ENCODE measurements at places on chromosomes 16 and 17. TPM values are rescaled to one million over a fixed set of nuclear protein-coding genes. Genes with fewer than 3 reads are reported as not detected.
A peak's percentile ranks its signal among the peaks of the same experiment; 100 is the strongest.

The GPR179 gene
- total RNA-seq = not detected

The NME3 gene
- total RNA-seq = 37.6 TPM

The ZFHX3 gene
- total RNA-seq = 4.4 TPM

The CFAP52 gene
- total RNA-seq = not detected

GRCh38 chr17:77489239-77489892 is 348.6 kb downstream of the SEC14L1 start:
- DNase-seq = no peak

DNA sequence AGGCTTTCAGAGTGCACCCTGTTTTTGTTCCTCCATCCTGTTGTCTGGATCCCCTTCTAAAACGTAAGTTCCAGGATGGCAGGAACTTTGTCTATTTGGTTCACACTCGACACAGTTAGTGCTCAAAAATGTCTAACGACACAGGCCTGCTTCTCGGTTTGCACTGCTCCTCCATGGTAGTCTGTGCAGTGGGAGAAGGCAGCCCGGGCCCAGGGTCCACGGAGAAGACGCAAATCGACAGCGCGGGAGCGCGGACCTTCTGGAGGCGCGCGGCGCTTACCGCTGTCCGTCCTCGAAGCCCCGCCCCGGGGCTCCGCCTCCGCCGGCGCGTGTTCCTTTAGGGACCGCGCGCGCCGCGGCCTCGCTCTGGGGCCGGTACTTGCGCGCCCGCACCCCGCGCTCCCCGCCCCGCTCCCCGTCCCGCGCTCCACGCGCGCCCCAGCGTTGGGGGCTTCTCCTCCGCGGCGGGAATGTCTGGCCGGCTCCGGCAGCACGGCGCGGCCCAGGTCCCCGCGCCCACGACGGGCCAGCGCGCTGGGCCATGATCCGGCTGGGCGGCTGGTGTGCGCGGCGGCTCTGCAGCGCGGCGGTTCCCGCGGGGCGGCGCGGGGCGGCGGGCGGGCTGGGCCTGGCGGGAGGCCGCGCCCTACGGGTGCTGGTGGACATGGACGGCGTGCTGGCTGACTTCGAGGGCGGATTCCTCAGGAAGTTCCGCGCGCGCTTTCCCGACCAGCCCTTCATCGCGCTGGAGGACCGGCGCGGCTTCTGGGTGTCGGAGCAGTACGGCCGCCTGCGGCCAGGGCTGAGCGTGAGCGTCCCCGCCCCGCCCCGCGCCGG is at the start of gene NT5M:
NT5M (plus strand) TSS at position 364 of the 837 bp plus-strand sequence; CDS start at position 542, 178 bp downstream.
- DNase-seq = no peak

- DNase-seq = no peak
These were observed 220.5 kb downstream of the C16orf78 start for GRCh38 chr16:49594153-49594552.

- DNase-seq = no peak
These were observed 8.3 kb downstream of the BANP start for GRCh38 chr16:87959391-87959990.

DNA sequence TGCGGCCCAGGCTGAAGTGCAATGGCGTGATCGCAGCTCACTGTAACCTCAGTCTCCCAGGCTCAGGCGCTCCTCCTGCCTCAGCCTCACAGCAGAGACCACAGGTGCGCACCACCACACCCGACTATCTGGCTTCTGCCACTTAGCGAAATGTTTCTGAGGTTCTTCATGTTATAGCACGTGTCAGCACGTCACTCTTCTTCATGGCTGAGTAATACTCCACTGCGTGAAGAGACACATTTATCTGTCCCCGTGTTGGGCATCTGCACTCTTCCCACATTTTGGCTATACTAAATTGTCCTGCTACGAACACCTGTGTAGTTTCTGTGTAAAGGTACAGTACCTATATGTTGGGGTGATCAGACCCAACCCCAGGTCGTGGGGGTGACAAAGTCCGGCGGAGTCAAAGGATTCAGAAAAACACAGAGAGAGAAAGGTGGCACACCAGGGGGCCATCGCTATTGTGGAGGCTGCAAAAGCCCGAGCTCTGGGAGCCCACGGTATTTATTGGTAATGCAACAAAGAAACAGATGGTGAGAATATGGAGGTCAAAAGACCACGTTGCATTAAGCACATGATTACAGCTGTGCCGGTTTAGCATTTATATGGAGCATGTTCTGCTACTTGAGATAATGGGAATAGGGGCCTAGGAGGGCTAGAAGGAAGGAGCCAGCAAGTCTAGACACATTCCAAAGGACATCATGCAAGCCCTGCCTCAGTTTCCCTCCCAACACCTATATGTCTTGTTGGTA is 851 bp upstream of the DPEP1 start:
- no peak for DNase-seq

- DNase-seq = peak; percentile 64
These were observed 10.7 kb upstream of the ZNF19 start for GRCh38 chr16:71499775-71500364.

- DNase-seq = no peak
These were observed 74.7 kb downstream of the CHD9 start for GRCh38 chr16:53129281-53130158.

DNA sequence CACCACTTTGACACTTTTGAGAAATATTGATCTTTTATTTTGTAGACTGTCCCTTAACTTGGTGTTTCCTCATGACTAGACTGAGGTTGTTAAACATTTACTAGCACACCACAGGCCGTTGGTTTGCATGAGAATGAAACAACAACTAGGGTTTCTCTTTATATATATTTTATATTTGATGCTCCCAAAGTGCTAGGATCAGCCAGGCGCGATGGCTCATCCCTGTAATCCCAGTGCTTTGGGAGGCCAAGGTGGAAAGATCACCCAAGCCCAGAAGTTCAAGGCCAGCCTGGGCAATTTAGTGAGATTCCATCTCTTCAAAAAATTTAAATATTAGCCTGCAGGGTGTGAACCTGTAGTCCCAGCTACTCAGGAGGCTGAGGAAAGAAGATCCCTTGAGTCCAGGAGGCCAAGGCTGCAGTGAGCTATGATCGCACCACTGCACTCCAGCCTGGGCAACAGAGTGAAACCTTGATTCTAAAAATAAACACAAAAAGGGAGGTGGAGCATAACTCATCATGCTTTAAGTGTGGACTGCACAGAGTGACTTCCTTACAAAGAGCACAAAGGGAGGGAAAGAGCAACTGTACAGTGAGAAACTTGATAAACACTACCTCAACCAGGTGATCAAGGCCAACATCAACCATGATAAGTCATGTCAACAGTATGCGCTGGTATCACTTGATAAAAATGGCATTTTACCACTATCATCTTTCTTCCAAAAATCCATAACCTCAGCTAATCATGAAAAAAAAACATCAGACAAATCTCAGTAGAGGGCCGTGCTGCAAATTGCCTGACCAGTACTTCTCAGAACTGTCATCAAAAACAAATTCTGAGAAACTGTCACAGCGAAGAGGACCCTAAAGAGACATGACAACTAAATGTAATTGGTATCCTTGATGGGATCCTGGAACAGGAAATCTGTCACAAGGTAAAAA is 72.8 kb upstream of the ATF7IP2 start:
- DNase-seq = no peak

DNA sequence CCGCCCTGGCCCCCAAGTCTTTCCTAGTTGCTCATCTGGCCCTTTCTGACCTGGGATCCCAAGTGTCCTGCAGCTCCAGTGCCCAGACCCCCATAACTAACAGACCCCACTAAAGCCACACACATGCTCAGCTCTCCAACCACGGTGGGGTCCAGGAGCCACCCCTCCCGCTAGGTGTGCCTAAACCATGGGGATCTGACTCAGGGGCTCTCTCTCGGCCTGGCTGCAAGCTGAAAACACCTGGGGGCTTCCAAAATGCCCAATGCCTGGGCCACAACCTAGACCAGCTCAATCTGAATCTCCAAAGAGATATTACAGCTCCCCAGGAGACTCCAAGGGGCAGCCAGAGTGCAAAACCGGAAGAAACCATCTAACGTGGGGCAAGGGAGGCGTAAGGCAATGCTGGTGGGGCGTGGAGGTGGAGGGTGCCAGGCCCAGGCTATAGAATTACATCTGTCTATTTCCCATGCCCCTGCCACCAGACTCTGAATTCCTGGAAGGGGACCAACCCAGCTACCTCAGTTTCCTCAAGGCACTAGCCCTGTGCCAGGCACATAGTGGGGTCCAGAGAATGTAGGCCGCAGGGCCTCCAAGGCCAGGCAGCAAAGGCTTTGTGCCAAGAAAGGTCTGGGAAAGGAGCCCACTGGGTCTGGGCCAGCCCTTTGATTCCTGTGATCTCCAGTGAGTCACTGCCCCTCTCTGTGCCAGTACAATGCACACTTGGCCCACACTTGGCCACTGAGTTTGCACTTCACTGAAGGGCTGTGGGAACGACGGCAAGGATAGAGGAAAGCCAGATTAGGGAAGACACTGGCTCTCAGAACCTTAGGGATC is 3.3 kb downstream of the CD2BP2 start:
- DNase-seq = peak; percentile 97

DNA sequence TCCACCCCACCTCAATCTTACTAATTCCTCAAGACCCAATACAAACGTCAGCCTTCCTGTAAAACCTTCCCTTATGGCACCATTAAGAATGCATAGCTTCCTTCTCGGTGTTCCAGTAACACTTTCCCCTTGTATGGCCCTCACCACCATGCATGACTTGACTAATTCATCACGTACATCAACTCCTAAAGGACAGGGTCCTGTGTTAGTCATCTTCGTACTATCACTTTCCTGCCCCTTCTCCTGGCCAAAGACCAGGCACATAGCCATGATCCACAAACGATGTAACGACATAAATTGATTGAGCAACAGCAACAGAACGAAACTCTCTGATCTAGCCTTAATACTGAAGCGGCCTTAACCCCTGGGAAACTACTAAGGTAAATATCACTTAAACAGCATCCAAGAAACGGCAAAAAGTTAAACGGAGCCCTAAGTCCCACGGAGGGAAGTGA is 612 bp downstream of the PSMD12 start:
- DNase-seq = peak; percentile 77

- no peak for DNase-seq
These were observed 103.1 kb upstream of the FA2H start for GRCh38 chr16:74877706-74878105.
